Suppressor macrophage (primary cell): ENCODE measurements at places on chromosomes 16 and 17.
A peak's percentile ranks its signal among the peaks of the same experiment; 100 is the strongest.

DNA sequence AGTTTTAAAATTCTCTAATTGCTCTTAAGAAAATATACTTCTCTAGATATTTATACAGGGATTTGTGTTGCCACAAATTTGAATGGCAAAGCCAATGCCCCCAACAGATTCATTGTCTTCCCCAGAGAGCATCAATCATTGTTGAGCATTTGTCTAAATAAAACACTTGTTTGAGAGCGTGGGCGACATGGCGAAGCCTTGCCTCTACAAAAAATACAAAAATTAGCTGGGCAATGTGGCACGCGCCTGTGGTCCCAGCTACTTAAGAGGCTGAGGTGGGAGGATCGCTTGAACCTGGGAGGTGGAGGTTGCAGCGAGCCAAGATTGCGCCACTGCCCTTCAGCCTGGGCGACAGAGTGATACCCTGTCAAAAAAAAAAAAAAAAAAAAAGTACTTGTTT, 13.4 kb upstream of the SRSF1 start:
- DNase-seq, result no peak

DNA sequence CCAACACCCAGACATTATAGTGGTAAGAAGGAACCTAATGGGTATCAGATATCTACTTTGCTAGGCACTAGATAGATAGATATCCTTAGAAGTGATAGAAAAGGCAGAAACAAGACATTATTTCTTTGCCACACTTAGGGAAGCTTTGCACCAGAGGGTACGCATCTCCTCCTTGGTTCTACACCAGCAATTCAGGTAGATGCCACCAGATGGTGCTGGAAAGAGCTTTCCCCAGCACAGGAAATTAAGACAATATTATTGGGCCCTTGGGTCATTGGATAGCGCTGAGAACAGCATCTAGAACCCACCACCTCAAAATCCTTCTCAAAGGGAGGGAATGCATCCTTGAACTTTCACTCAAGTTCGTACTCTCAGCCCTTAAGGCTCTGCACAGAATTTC, 173.8 kb upstream of the CCL2 start:
- DNase-seq, result peak; percentile 33

- no peak for DNase-seq
Measured at GRCh38 chr16:30340621-30341020, 14.5 kb downstream of the CD2BP2 start.

- no peak for DNase-seq
Measured at GRCh38 chr17:71099003-71099714, 929.8 kb downstream of the KCNJ2 start.

GRCh38 chr17:27284811-27285415, 9.0 kb upstream of the WSB1 start:
- DNase-seq, result no peak

- peak; percentile 43 for DNase-seq
Measured at GRCh38 chr16:11634312-11634711, 33.9 kb upstream of the SNN start.

GRCh38 chr17:28974451-28974850, 23.1 kb upstream of the PHF12 start:
- DNase-seq, result peak; percentile 37

- DNase-seq, result no peak
Measured at GRCh38 chr16:56921571-56921970, 10.4 kb upstream of the HERPUD1 start.

GRCh38 chr16:30409125-30410060, 2.0 kb downstream of the ZNF771 start:
- DNase-seq, result peak; percentile 92

DNA sequence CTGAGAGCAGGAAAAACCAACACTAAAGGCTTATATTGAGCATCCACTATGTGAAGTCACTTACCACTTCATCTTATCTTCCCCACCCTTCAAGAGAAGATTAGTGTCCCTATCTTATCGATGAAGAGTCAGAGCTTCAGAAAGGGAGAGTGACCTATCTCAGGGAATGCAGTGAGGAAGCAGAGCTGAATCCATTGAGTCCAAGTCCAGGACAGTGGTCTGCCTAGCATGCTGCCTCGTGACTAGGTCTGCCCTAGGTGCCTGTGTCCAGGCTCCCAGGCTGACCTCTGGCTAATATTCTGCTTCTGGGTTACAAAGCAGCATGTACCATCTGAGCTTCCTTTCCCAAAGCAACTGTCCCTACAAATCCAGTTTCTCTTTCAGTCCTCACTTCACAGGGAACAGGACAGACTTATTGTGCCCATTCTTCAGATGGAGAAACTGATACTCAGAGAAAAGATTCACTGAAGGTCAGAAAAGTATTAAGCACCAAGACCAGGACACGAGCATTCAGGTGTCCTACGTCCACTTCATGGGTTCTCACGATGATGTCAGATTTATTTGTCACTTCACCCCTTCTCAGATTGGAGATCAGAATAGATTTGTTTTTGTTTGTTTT, 13.3 kb upstream of the FZD2 start:
- no peak for DNase-seq

DNA sequence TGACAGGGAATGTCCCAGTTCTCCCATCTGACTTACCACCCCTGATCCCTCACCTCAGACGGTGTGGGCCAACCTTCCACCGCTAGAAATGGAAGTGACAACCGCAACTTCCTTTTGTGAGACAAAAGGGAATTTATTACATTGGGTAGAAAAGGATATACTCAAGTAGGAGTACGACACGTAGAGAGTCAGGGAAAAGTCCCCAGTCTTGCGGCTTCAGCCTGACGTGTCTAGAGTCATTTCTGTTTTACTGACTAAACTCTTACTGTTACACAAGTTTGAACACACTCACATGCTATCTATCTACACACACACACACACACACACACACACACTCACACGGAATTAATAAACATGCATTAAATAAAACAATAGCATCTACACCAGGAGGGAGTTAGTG, 178.9 kb downstream of the COPRS start:
- DNase-seq, result peak; percentile 85

GRCh38 chr16:3004319-3004718, 8.4 kb upstream of the CLDN9 start:
- DNase-seq, result peak; percentile 59
